Astrocyte (in vitro differentiated cells and primary cell): ENCODE measurements at places on chromosomes 4 and X. TPM values are rescaled to one million over a fixed set of nuclear protein-coding genes. Genes with fewer than 3 reads are reported as not detected.
A peak's percentile ranks its signal among the peaks of the same experiment; 100 is the strongest.

GRCh38 chr4:53593765-53594164 lies 2.5 kb upstream of the LNX1 start:
- no peaks in the 10 kb centered on the region for H3K36me3 ChIP-seq
- no peak overlapping the region for H3K4me3 ChIP-seq
- DNase-seq, result no peak
- H3K27ac ChIP-seq, result no peak overlapping the region
- H3K27me3 ChIP-seq, result no peaks in the 10 kb centered on the region

DNA sequence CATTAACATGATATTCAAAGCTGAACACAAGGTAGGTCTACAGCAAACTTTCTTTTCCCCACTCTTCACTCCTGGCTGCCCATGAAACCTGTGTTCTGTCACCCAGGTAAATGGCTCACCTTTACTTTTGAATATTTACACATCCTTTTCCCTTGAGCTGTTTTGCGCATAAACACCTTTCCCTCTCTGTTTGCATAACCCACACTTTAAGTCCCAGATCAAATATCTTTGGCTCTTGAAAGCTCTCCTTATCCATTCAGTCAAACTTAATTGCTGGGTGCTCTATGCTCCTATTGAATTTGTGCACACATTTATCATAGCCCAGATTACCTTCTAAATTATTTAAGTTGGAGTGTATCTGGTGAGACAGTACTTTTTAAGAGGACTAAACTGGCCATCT lies 51.7 kb upstream of the ATP8A1 start:
- no peak overlapping the region for H3K4me3 ChIP-seq
- no peak overlapping the region for H3K27ac ChIP-seq
- no peak for DNase-seq
- H3K36me3 ChIP-seq, result no peaks in the 10 kb centered on the region

DNA sequence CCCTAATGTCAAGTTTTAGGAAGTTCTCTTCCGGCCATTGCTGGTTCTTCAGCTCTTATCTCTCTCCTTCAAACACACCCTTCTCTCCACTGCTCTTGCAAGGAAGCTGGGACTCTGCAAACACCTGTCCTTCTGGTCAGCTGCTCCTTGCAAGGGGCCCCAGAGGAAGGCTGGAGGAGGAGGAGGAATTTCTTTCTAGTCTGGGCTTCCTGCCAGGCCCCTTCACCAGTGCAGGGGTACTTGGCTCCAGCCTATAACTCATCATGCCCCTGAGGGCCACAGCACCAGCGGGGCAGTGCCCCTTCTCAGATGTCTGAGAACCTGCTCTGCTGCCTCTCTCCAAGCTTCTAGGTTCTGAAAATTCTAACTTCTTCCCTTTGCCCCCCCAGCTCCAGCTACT lies 46.7 kb downstream of the REELD1 start:
- no peaks in the 10 kb centered on the region for H3K36me3 ChIP-seq
- H3K4me1 ChIP-seq, result peaks cover 7% of the 10 kb centered on the region
- H3K4me3 ChIP-seq, result no peak overlapping the region
- no peaks in the 10 kb centered on the region for H3K27me3 ChIP-seq
- DNase-seq, result no peak

The PTPN13 gene
- total RNA-seq, result 46.2 and 50.3 TPM in 2 replicates

DNA sequence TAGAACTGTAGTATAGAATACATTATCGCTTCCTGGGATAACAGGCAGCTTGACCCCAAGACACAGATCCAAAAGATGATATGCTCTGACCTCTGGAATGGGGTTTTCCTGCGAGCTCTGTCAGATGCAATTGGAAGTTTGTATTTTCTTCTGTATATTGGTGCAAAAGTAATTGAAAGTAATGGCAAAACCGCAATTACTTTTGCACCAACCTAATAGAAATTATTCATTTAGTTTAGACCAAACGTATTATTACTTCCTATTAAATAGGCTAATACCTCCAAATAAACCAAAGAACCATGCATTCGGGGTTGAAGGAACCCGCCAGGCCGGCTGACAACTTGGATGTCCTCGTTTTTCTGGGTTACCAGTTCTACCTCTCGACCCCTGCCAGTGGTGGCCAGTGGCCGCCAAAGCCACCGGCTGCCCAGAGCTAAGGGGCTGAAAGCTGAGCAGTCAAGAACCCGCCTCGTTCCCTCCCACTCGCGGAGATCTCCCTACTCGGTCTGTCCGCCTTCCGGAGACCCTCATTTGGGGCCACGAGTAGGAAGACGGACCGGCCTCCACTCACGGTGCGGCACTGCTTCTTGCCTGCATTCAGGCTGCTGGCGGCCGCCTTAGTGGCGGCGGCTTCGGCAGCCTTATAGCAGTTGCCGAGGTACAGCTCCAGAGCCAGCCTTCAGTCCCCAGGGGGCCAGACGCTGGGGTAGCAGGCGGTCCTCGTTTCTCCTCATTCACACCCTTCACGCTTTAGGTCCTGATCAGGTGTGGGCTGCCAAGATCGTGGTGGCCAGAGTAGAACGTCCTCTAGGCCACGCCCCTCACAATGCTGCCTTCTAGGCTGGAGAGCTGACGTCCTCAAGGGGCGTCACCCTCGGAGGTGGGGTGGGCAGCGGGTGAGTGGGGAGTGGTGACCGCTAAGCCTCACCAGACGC lies 121.9 kb downstream of the RBMX2 start:
- H3K4me3 ChIP-seq, result peak overlapping the region; percentile 42
- no peaks in the 10 kb centered on the region for H3K27me3 ChIP-seq
- H3K27ac ChIP-seq, result no peak overlapping the region

DNA sequence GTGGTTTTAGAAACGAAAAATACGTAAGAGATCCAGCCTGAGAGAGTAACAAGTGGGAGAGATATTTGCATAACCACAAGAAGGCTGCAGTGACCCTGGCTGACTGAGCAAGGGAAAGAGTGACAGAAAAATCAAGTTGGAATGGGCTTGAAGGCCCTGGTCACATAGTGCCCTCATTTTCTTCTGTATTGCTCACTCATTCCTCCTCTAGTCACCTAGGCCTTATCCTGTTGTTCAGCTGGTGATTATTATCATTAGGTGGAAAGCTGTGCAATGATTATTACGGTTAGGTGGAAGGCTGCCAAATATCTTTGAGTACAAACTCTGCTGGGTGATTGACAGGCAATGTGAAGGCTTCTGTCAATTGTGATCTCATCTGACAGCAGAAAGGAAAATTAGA lies 2384.1 kb downstream of the PCDH7 start:
- no peaks in the 10 kb centered on the region for H3K27me3 ChIP-seq
- no peak overlapping the region for H3K4me3 ChIP-seq
- H3K36me3 ChIP-seq, result no peaks in the 10 kb centered on the region

GRCh38 chr4:186666252-186666651 lies 57.4 kb downstream of the FAT1 start:
- no peak for DNase-seq
- no peak overlapping the region for H3K4me3 ChIP-seq
- H3K27me3 ChIP-seq, result no peaks in the 10 kb centered on the region
- H3K4me1 ChIP-seq, result peaks cover 9% of the 10 kb centered on the region
- H3K27ac ChIP-seq, result no peak overlapping the region

The SORCS2 gene
- 13.8 and 25.7 TPM in 2 replicates for total RNA-seq

The PABPC1L2A gene
- total RNA-seq, result 0.11 and 0.38 TPM in 2 replicates

The SCML2 gene
- total RNA-seq, result 0.91 and 1.2 TPM in 2 replicates

- no peak overlapping the region for H3K27ac ChIP-seq
- H3K4me3 ChIP-seq, result no peak overlapping the region
- DNase-seq, result peak; percentile 17
- H3K36me3 ChIP-seq, result peaks cover 6% of the 10 kb centered on the region
- H3K27me3 ChIP-seq, result no peaks in the 10 kb centered on the region
These were observed 101.4 kb downstream of the C4orf51 start for GRCh38 chr4:145781351-145781750.

GRCh38 chrX:148774276-148774675 lies 273.9 kb downstream of the AFF2 start:
- no peaks in the 10 kb centered on the region for H3K27me3 ChIP-seq
- H3K4me1 ChIP-seq, result no peaks in the 10 kb centered on the region
- H3K27ac ChIP-seq, result no peak overlapping the region

- peaks cover 2% of the 10 kb centered on the region for H3K27me3 ChIP-seq
- H3K27ac ChIP-seq, result no peak overlapping the region
- H3K4me1 ChIP-seq, result no peaks in the 10 kb centered on the region
- no peak overlapping the region for H3K4me3 ChIP-seq
These were observed 43.9 kb downstream of the C4orf50 start for GRCh38 chr4:5974321-5974720.

DNA sequence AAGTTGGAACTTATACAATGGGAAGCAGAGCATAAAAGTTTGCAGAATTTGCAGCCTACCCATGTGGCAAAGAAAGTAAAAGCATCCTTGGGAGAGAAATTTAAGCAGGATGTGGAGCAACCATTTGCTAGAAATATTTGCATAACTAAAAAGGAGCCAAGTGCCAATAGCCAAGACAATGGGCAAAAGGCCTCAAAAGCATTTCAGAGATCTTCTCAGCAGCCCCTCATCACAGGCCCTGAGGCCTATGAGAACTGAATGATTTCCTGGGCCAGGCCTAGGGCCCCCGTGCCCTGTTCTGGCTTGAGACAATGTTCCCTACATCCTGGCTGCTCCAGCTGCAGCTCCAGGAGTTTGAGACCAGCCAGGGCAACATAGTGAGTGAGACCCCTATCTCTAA lies 25.3 kb upstream of the RAB28 start:
- DNase-seq, result no peak
- no peaks in the 10 kb centered on the region for H3K4me1 ChIP-seq
- H3K4me3 ChIP-seq, result no peak overlapping the region
- H3K27me3 ChIP-seq, result peaks cover 12% of the 10 kb centered on the region
- H3K36me3 ChIP-seq, result no peaks in the 10 kb centered on the region
